ENCODE measurements at places on chromosomes 6 and 20.

DNA sequence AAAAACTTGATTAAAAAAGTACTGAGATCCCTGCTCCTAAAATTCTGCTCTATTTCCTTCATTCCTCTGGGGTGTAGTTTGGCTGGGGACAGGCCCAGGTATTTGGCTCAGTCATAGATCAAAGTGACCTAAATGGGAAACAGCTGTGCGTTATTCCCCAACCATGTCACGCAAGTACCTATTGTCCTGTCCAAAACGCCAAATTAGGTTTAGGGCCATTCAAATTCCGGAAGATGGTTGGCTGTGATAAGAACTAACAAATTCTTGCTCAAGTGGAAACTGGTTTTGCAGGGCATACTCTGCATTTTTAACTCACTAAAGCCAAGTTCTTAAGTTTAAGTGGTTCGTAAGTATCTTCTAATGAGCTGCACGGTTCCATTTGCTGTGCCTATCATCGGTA, 147.6 kb upstream of the TMEM170B start:
- DNase-seq: no peak

GRCh38 chr20:47810721-47811347, 25.6 kb upstream of the SULF2 start:
- DNase-seq: no peak

DNA sequence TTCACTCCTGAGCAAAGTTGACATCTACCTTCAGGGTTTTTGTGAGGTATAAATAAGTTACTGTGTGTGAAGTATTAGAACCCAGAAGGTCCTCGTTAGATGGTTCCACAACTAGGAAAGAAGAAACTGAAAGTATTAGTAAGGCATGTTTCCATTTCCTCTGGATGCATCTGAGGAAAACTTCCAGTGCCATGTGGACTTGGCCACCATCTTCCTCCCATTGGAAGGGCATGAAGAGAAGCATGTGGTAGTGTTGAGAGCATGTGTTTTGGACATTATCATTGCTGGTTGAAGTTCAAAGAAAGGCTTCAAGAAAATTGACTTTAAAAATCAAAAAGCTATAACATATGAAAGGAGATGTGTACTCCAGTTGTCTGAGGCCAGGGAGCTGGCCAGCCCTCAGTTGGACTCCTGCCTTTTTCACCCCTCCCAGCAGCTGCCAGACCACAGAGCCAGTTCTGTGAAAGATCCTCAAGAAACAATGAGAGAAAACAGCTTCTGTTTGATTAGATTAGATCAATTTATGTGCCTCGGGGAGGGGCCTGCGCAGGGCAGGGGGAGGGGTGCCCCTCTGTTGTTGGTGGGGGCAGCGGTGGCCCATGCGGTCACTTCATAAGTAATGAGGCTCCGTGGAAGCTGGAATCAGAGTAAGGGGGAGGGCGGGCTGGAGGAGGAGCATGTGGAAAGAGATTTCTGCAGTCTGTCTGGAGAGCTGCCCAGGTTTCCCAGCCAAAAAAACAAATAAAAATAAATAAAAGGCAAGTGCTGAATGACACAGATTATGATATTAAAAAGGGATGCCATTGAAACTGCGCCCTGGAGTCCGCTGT, 154.0 kb downstream of the JARID2 start:
- no peak for DNase-seq

- DNase-seq: no peak
These were observed 28.7 kb downstream of the FKBP1A start for GRCh38 chr20:1364106-1364505.

GRCh38 chr6:166167258-166167731, 356 bp downstream of the TBXT start:
- no peak for DNase-seq

DNA sequence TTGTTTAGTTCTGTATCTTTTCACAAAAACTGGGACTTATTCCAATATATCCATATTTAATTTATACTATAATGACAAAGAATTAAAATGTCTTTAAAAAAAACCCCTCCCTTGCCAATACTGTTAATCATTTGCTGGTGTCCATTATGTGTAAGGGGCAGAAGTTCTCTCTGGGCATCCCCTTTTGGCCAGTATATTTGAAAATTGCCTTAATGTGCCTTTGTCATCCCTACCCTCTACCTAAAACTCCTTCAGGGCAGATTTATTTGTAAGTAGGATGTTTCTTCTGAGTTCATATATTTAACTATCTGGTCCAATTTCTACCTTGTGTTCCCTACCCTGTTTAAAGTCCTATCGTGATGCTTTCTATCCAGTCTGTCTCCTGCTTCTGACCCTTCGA, 62.9 kb downstream of the ARHGAP18 start:
- DNase-seq: no peak

DNA sequence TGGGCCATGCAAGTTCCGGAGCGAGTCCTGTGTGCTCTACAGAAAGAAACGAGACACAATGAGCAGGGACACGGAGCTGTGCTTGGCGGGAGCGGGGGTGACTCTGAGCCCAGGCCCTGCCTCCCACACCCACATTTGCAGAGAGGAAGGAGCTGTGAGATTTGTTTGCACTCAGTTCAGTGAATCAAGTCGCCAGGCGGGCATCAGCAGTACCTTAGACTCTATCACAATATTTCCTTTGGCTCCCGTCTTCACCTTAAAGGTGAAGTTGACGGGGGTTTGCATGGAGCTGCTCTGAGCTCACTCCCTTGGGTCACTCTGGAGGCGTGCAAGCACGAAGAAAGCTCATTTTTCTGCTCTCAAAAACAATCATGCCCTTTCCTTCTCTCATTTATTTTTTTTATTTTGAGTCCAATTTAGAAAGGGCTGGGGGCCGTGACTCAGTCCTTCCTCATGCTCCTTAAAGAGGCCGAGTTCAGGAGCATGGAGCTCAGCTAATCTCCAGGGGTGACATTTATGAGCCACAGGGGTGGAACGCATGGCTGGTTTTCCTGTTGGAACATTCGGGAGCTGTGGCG, 188.2 kb downstream of the NFATC2 start:
- no peak for DNase-seq

DNA sequence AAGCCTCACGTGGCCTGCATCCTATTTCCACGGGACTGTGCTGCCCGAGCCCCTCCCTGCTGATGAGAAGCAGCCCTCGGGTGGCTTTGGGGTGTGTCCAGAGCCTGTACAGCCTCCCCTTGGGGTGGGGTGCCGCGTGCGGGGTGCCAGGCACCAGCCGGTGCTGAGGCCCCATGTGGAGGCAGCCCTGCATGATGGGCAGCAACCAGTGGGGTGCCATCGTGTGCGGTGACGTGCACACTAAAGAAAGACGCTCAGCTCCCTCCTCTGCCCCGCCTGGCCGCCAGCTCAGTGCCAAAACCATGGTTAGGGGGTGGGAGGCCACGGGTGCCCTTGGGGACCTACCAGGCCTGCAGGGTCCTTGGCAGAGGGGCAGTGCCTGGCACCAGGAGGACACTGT, 26.2 kb downstream of the NTSR1 start:
- peak; percentile 37 for DNase-seq

- DNase-seq: no peak
These were observed 52.0 kb downstream of the ME1 start for GRCh38 chr6:83378621-83379388.

DNA sequence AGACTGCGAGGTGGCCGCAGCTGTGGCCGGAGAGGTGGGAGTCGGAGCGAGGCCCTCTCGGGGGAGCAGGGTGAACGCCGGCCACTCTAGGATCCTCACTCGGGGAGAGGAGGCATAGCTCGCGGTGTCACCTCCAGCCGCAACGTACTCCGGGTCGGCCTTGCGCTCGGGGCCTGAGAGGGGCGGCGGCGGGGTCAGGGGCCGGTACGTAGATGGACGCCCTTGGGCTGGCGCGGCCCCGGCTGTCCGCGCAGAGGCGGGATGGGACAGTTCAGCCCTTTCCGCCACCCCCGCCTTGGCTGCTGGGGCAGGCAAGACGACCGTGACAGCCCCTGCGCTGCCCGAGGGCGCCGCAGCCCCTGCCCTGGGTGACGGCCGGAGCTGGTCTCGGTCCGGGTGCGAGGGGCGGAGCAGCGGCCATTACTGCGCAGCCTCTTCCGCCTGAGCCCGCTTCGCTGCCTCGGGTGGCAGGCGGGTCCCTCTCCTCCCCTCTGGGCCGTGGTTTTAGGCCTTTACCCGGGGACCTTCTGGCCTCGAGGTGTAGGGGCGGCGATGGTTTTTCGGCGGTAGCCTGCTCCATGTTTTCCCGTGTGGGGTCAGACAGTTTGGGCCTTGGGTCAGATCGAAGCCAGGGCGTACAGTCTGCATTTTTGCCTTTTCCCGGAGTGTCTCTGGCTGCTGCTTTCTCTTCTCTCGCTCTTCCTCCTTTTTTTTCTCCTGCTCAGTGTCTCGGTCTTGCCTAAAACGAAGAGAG, 405 bp downstream of the RNF146 start:
- no peak for DNase-seq

DNA sequence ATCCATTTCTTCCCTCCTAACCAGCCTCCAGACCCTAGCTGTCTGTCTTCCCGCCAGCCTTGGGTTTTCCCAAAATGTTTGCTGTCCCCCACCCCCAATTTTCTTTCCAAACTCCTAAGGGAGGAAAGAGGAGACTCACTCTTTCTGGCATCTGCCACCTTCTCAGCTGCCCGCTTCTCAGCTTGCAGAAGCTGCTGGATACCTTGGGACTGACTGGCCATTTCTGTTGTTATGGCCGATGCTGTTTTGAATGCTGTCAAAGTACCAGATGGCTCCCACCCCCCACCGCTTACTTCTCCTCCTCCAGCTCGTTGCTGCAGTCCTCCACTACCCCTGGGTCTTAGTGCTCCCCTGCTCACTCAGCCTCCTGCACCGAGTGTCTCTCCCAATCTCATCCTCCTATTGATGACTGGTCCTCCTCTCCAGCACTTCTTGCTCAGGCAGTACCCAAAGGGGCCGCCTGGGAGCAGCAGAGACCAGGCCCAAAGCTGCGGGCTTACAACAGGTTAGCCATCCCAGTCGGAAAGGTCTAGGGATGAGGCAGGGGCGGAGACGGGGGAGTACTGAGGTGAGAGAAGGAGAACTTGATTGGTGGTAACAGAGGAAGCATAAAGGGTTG, at the start of gene ATP6V1G2:
Gene ATP6V1G2 (minus strand): TSS at position 270 of the 619 bp plus-strand sequence. CDS start 49 bp downstream, at position 221.
- DNase-seq: peak; percentile 88

DNA sequence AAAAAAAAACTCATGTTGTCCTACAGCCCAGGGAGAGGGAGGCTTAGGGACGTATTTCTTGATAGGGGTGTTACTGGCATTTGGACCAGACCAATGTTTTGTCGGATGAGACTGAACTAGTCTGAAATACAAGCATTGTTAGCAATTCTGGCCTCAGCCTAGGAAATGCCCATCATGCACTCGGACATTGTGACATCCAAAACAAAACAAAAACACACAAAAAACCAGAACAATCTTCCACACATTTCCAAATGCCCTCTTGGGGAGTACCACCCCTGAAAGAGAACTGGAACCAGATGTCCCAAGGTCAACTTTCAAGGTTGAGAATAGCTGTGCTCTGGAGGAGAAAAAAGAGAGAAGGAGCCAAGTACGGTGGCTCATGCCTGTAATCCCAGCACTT, 299.1 kb upstream of the JARID2 start:
- no peak for DNase-seq

GRCh38 chr20:58963060-58963584, 17.9 kb upstream of the NELFCD start:
- DNase-seq: no peak

DNA sequence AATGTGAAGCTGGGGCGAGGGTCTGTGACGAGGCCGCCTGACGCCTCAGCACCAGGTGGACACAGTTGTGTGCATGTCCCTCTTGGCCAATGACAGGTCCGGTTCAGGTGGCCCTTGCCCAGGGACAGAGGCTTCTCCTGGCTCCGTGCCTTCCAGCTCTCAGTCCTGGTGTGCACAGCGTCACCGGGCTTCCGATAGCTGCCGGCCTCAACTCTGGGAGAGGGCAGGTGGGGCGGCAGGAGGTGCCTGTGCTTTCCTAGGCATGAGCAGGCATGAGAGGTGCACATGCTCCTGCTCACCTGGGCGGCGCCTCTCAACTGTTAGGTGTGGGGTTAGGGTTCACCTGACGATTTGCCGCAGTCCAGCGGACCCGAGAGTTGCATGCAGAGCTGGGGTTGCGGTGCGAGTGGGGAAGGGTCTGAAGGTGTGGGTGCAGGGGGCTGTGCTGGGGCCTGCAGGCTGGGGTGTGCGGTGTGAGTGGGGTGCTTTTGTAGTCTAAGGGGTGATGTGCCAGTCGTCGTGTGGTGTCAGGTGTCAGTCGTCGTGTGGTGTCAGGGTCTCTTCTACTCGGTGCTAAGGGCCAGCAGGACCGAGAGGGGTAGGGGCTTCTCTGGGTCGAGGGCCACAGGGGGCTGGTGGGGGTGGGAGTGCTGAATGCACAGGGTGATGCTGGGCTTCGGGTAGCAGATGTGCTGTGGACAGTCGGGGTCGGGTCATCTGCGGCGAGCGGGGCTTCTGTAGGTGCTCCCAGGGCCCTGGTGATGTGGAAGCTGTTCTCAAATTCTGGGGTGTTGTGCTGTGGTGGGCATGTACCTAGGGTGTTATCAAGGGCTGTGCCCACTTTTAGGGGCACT, 3.8 kb upstream of the SOX18 start:
- DNase-seq: no peak

DNA sequence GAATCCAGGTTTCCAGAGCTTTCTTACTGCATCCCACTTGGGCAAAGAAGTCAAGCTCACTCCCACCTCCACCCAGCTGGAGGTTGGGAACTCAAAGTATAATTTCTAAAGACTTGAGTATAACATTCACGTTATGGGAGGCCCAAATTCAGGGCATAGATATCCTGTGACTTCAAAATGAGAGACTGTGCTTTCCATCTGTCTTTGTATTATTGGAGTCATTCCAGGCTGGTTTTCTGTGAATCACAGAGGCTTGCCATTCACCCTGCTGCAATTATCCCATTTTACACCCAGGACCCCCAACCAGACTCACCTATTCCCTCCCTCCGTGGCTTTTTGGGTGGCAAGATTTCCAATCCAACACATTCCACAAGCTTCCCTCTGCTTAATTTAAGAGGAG, 19.3 kb upstream of the SRC start:
- DNase-seq: no peak

DNA sequence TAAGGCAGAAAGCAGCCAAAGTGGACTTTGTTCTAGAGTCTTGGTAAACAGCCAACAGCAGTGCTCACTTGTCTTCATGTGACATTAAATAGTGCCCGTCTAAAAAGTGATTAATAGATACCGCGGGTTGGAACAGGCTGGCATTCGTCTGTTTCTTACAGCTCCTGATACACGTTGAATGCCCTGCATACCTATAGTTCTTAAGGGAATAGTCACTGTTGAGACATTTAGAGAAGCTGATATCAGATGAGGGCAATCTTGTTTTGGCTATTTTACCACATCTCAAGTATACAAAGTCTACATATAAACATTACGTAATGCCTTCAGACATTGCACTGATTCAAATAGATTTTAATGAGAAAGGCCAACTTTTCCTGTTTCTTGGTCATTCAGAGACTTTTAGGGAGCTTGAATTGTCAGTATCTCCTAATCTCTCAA, 374.9 kb upstream of the FLRT3 start:
- DNase-seq: no peak

- DNase-seq: no peak
These were observed 47.7 kb downstream of the MYO6 start for GRCh38 chr6:75796723-75797122.

- DNase-seq: no peak
These were observed 13.2 kb upstream of the ZBTB24 start for GRCh38 chr6:109496036-109496772.

Measured in aorta (tissue), 5 donors.